Endothelial cell (in vitro differentiated cells): ENCODE measurements at places on chromosomes 6 and 20.
A peak's percentile ranks its signal among the peaks of the same experiment; 100 is the strongest.

GRCh38 chr20:14334306-14334930, 3.0 kb downstream of the FLRT3 start:
- no peak overlapping the region for H3K27ac ChIP-seq
- H3K27me3 ChIP-seq: no peaks in the 10 kb centered on the region
- H3K4me1 ChIP-seq: peaks cover 6% of the 10 kb centered on the region
- DNase-seq: peak; percentile 30
- H3K36me3 ChIP-seq: no peaks in the 10 kb centered on the region
- no peak overlapping the region for H3K4me3 ChIP-seq

- H3K4me3 ChIP-seq: no peak within 1 kb of the TSS
- DNase-seq: no peak
- no peaks in the 10 kb centered on the region for H3K27me3 ChIP-seq
- H3K4me1 ChIP-seq: peaks cover 5% of the 10 kb centered on the region
These were observed at the start of gene TREM1 for GRCh38 chr6:41286544-41287346. TSS of gene TREM1 (minus strand) at chr6:41286682. CDS start at chr6:41286655, 27 bp downstream.

DNA sequence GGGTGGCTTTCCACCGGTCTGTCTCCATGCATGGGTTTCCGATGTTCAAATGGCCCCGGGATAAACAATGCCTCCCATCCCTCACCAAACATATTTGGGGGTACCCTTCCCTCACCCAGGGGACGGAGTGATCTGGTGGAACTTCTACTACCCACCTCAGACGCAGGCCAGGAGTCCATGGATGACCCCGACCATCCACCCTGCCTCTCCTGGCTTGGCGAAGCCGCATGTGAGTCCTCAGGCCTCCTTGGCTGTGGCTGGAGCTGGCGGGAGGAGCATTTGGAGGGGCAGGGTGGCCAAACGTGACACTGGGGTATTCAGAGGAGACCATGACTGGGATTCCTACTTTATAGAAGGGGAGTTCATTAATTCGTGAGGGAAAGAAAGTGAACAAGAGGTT, 45.9 kb upstream of the FRMD1 start:
- no peaks in the 10 kb centered on the region for H3K4me1 ChIP-seq
- H3K4me3 ChIP-seq: no peak overlapping the region
- H3K36me3 ChIP-seq: no peaks in the 10 kb centered on the region
- H3K27ac ChIP-seq: no peak overlapping the region

DNA sequence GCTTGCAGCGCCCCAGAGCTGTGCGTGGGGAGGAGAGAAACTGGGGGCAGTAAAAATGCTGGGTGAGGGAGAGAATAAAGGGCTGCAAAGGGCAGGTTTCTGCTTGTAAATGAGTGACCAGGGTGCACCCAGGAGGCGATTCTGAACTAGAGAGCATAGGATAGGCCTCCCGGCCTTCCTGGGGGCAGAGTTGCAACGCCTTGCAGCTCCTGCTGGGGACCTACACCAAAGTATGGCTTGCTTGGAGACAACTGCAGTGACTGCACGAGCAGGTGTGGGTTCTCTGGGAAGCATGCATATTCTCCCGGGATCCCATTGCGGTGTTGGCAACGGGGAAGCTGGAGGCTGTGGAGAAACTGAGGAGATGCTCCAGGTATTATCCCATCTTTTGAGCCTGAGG, 111.6 kb upstream of the SPACA1 start:
- peaks cover 2% of the 10 kb centered on the region for H3K27me3 ChIP-seq
- peaks cover 6% of the 10 kb centered on the region for H3K4me1 ChIP-seq
- no peak overlapping the region for H3K27ac ChIP-seq

DNA sequence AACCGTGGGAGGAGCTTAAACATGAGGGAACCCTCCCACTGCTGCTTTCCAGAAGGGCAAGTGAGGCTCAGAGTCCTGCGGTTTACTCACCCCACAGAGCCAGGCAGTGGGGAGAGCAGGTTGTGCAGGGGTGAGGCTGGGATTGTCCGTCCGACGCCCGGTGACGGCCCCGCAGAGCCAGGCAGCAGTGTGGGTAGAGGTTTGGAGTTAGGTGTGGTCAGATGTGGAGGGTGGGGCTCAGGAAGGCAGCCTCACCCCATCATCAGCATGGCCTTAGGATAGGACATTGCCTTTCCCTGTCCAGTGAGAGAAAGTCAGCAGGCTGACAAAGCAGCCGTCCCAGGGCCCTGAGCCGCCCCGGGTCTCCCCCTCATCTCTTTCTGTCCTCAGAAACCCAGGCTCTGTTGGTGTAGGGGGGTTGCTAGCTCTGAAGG, 234.6 kb downstream of the DLL1 start:
- H3K27ac ChIP-seq: no peak overlapping the region
- peaks cover 11% of the 10 kb centered on the region for H3K27me3 ChIP-seq
- no peaks in the 10 kb centered on the region for H3K4me1 ChIP-seq
- no peak overlapping the region for H3K4me3 ChIP-seq
- peaks cover 4% of the 10 kb centered on the region for H3K36me3 ChIP-seq

DNA sequence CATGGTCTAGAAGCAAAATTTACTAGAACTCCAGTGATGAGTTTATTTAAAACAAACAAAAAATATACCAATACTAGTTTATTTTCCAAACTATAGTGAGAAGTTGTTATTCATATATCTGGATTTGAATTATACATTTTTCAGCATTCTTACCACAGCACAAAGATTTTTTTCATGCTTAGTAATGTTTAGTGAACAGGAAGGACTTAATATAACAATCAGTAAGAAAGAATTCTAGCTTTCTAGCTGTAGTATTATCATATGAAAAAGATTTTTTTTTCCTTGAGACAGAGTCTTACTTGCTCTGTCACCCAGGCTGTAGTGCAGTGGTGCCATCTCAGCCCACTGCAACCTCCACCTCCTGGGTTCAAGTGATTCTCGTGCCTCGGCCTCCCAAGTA, 13.8 kb downstream of the MARCKS start:
- H3K4me1 ChIP-seq: peaks cover 13% of the 10 kb centered on the region
- H3K27me3 ChIP-seq: peaks cover 2% of the 10 kb centered on the region
- no peak overlapping the region for H3K4me3 ChIP-seq
- H3K27ac ChIP-seq: no peak overlapping the region
- H3K36me3 ChIP-seq: no peaks in the 10 kb centered on the region
- DNase-seq: no peak

GRCh38 chr20:47768016-47768824, 17.1 kb downstream of the SULF2 start:
- no peak for DNase-seq
- no peak overlapping the region for H3K4me3 ChIP-seq
- H3K27ac ChIP-seq: no peak overlapping the region
- H3K27me3 ChIP-seq: peaks cover 11% of the 10 kb centered on the region
- peaks cover 7% of the 10 kb centered on the region for H3K36me3 ChIP-seq

- peak overlapping the region; percentile 98 for H3K27ac ChIP-seq
- peaks cover 46% of the 10 kb centered on the region for H3K4me1 ChIP-seq
- peaks cover 33% of the 10 kb centered on the region for H3K36me3 ChIP-seq
- no peak for DNase-seq
- peaks cover 26% of the 10 kb centered on the region for H3K27me3 ChIP-seq
These were observed 177.5 kb downstream of the TMEM242 start for GRCh38 chr6:157145656-157146285.

GRCh38 chr6:161215193-161215592, 58.7 kb downstream of the AGPAT4 start:
- no peak for DNase-seq
- H3K27me3 ChIP-seq: no peaks in the 10 kb centered on the region
- no peaks in the 10 kb centered on the region for H3K4me1 ChIP-seq
- no peak overlapping the region for H3K27ac ChIP-seq
- no peak overlapping the region for H3K4me3 ChIP-seq

GRCh38 chr6:108585921-108586536, 25.3 kb downstream of the FOXO3 start:
- H3K36me3 ChIP-seq: peaks cover 6% of the 10 kb centered on the region

DNA sequence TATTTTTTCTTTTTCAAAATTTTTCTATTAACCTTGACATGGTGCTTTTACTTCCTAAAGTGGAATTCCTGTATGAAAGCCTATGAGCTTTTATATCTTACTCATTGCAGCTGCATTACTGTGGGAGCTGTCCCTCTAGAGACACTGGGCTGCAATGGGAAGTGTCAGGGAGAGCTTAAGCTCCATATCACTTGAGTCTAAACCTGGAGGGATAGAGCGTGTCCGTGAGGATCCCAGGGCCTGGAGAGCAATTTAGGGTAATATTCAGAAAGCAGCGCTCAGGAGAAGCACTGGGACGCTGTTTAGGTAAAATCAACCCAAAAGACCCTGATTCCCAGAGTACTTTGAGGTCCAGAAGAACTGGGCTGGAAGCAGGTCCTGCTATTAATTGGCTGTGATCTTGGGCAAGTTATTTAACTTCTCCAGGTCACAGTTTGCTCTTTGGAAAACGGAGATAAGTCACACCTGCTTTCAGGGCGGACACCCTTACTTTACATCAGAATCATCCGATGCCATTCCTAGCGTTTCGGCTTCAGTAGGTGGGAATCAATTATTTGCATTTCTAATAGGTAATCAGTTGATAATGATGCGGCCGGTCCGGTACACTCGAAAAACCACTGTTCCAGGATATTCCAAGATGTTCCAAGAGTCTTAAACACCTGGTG, 628 bp upstream of the ERGIC3 start:
- H3K4me1 ChIP-seq: peaks cover 17% of the 10 kb centered on the region
- peak overlapping the region; percentile 90 for H3K27ac ChIP-seq
- H3K36me3 ChIP-seq: peaks cover 6% of the 10 kb centered on the region
- no peaks in the 10 kb centered on the region for H3K27me3 ChIP-seq
- DNase-seq: no peak

DNA sequence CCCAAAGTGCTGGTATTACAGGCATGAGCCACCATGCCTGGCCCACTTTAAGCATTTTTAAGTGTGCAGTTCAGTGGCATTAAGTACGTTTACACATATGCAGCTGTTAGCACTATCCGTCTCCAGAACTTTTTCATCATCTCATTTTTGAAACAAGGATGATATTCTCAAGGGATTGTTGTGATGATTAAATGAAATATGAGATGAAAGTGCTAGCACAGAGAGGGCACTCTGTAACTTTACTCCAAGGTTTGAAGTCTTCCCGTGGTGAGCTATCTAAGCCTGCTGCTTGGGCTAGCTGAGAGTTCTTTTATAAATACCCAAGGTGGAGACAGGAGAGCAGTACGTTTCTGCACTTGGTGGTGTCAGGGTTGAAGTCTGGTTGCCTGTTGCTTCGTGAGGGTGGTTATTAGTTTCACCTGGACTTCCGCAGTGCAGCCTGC, 6.6 kb downstream of the TM9SF4 start:
- H3K27me3 ChIP-seq: peaks cover 3% of the 10 kb centered on the region
- no peak overlapping the region for H3K27ac ChIP-seq
- no peak for DNase-seq
- H3K4me1 ChIP-seq: peaks cover 13% of the 10 kb centered on the region
- peaks cover 4% of the 10 kb centered on the region for H3K36me3 ChIP-seq
- H3K4me3 ChIP-seq: no peak overlapping the region

GRCh38 chr6:143060806-143061596, at the start of gene AIG1:
TSS of gene AIG1 (plus strand) at chr6:143060889. CDS start at chr6:143060926, 37 bp downstream.
- H3K4me3 ChIP-seq: peak within 1 kb of the TSS; percentile 99
- peak; percentile 6 for DNase-seq
- H3K36me3 ChIP-seq: no peaks in the 10 kb centered on the region
- peaks cover 4% of the 10 kb centered on the region for H3K27me3 ChIP-seq

DNA sequence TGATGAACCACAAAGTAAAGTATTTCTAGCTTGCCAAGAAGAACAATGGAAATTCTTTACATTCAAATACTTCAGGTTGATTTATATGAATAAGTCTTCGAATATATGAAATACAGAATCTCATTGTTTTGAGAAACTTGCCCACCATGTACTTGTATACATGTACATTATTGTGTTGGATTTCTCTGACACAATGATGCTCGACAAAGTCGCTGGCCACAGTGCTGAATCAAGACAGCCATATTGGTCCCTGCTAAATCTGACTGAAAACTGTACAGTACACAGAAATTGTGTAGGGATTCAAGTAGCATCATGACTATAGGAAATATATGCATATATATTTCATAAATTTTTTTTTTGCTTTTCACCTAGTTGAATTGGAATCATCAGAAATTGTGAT, 13.1 kb upstream of the LIN28B start:
- H3K36me3 ChIP-seq: peaks cover 6% of the 10 kb centered on the region
- H3K4me3 ChIP-seq: no peak overlapping the region
- no peak overlapping the region for H3K27ac ChIP-seq
- H3K27me3 ChIP-seq: peaks cover 4% of the 10 kb centered on the region
- peak; percentile 50 for DNase-seq

DNA sequence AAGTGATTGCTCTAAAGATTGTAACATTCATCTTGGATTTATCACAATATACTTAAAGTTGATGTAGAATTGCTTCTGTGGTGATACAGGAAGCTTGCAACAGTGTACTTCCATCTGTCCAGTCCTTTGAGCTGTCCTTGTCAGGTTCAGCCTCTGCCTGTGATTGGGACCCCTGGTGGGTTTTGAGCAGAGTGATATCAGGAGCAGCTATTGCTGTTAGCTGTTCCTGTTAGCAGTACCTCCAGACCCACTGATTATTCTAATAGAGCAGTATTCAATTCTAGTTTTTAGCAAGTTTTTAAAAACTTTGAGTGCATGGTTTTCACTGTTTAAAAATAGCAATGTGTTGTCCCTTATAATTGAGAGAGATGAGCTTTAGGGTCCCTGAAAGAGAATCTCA, 48.8 kb downstream of the TULP4 start:
- H3K27ac ChIP-seq: no peak overlapping the region
- no peaks in the 10 kb centered on the region for H3K36me3 ChIP-seq
- peaks cover under 1% of the 10 kb centered on the region for H3K4me1 ChIP-seq
- DNase-seq: no peak
- no peak overlapping the region for H3K4me3 ChIP-seq

GRCh38 chr20:46551522-46552381, 1.3 kb upstream of the OCSTAMP start:
- H3K27ac ChIP-seq: no peak overlapping the region
- H3K36me3 ChIP-seq: no peaks in the 10 kb centered on the region
- H3K4me1 ChIP-seq: no peaks in the 10 kb centered on the region
- no peak overlapping the region for H3K4me3 ChIP-seq
- H3K27me3 ChIP-seq: peaks cover 6% of the 10 kb centered on the region

DNA sequence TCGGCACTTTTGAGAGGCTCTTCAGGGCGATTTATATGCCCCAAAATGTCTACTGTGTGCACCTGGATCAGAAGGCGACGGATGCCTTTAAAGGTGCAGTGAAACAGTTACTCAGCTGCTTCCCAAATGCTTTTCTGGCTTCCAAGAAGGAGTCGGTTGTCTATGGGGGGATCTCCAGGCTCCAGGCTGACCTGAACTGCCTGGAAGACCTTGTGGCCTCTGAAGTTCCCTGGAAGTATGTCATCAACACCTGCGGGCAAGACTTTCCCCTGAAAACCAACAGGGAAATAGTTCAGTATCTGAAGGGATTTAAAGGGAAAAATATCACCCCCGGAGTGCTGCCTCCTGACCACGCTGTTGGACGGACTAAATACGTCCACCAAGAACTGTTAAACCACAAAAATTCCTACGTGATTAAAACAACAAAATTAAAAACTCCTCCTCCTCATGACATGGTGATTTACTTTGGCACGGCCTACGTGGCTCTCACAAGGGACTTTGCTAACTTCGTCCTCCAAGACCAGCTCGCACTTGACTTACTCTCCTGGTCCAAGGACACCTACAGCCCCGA, 8.2 kb downstream of the GCNT2 start:
- H3K27me3 ChIP-seq: peaks cover 6% of the 10 kb centered on the region
- DNase-seq: no peak
- H3K36me3 ChIP-seq: peaks cover 3% of the 10 kb centered on the region
- H3K27ac ChIP-seq: no peak overlapping the region
- peak overlapping the region; percentile 77 for H3K4me3 ChIP-seq

GRCh38 chr6:128930321-128930720, 47.4 kb downstream of the LAMA2 start:
- H3K4me1 ChIP-seq: no peaks in the 10 kb centered on the region
- H3K4me3 ChIP-seq: no peak overlapping the region
- H3K27ac ChIP-seq: no peak overlapping the region
- no peaks in the 10 kb centered on the region for H3K36me3 ChIP-seq
- H3K27me3 ChIP-seq: no peaks in the 10 kb centered on the region

- DNase-seq: no peak
- no peak overlapping the region for H3K4me3 ChIP-seq
- H3K27ac ChIP-seq: no peak overlapping the region
- H3K27me3 ChIP-seq: peaks cover 7% of the 10 kb centered on the region
- H3K36me3 ChIP-seq: no peaks in the 10 kb centered on the region
These were observed 235.3 kb downstream of the TAF4 start for GRCh38 chr20:61830241-61830930.
